Effector memory CD8-positive, alpha-beta T cell (primary cell): ENCODE measurements at places on chromosomes 4 and X.

- H3K4me1 ChIP-seq, result peaks cover 12% of the 10 kb centered on the region
- H3K27ac ChIP-seq, result peak overlapping the region; percentile 26
- no peaks in the 10 kb centered on the region for H3K27me3 ChIP-seq
- DNase-seq, result no peak
- no peak overlapping the region for H3K4me3 ChIP-seq
Observed at GRCh38 chrX:136656361-136656964, 8.5 kb downstream of the CD40LG start.

- no peaks in the 10 kb centered on the region for H3K36me3 ChIP-seq
- DNase-seq, result no peak
- H3K4me1 ChIP-seq, result no peaks in the 10 kb centered on the region
- no peaks in the 10 kb centered on the region for H3K27me3 ChIP-seq
- no peak overlapping the region for H3K27ac ChIP-seq
Observed at GRCh38 chrX:46326161-46326560, 219.1 kb downstream of the ZNF674 start.

DNA sequence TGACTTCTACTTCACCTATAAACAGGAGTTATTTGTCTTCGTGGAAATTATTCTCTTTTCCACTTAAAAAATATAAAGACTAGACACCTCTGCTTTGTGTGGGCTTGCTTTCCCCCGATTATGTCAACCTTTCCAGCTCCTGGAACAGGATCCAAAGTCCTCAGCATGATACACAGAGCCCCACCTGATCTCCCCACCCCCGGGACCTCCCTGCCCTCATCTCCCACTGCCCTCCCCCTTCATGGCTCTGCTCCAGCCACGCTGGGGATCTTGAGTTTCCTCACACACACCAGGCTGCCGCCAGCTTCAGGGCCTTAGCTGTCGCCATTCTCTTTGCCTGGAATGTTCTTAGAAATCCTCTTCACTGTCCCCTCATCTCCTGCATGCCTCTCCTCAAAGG lies 55.3 kb downstream of the MBNL3 start:
- H3K4me1 ChIP-seq, result peaks cover 7% of the 10 kb centered on the region
- H3K36me3 ChIP-seq, result no peaks in the 10 kb centered on the region
- no peak for DNase-seq
- H3K4me3 ChIP-seq, result no peak overlapping the region

DNA sequence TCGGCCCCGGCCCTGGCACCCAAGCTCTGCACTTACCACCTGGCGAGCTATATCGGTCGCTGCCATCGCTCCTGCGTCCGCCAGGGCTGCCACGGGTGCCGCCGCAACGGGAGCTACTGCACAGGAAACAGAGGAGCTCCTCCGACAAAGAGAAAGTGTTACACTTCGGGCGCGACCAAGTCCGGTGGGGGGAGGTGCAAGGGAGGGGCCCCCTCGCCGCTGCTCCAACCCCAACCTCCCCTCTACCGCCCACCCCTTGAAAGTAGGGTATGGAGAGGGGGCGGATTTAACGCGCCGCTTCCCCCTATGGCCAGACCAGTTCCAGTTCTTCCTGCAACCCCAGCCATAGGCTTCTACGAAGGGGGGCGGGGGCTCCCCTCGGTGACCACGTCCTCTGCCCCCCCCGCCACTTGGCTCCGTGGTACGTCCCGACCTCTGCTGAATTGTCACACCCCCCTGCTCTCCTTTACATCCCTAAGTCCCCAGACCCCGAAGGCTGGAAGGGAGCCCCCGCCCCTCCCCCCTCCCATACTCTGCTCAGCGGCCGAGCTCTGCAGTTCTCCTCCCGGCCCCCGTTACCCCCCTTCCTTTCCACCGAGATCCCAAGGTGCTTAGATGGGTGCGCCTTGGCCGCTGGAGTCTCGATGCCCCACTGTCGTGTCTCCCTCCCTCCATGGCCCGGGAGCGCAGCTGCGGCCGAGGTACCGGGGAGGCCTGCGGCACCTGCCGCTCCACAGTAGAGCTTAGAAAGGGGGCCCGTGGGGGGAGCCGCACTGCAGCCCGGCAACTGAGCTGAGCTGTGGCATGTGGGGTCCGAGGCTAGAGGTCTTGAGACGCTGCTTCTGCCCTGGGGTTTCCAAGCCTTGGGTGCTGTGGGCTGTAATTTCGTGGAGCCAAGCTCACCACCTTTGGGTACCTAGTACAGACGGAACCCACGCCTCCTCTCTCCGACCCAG lies at the start of gene SEPTIN6:
Gene SEPTIN6 (minus strand): TSS at position 129 of the 956 bp plus-strand sequence. CDS start 63 bp downstream, at position 66.
- H3K27me3 ChIP-seq, result no peaks in the 10 kb centered on the region
- peak; percentile 79 for DNase-seq
- peaks cover 7% of the 10 kb centered on the region for H3K4me1 ChIP-seq
- peak within 1 kb of the TSS; percentile 96 for H3K4me3 ChIP-seq
- peak within 1 kb of the TSS; percentile 94 for H3K27ac ChIP-seq

DNA sequence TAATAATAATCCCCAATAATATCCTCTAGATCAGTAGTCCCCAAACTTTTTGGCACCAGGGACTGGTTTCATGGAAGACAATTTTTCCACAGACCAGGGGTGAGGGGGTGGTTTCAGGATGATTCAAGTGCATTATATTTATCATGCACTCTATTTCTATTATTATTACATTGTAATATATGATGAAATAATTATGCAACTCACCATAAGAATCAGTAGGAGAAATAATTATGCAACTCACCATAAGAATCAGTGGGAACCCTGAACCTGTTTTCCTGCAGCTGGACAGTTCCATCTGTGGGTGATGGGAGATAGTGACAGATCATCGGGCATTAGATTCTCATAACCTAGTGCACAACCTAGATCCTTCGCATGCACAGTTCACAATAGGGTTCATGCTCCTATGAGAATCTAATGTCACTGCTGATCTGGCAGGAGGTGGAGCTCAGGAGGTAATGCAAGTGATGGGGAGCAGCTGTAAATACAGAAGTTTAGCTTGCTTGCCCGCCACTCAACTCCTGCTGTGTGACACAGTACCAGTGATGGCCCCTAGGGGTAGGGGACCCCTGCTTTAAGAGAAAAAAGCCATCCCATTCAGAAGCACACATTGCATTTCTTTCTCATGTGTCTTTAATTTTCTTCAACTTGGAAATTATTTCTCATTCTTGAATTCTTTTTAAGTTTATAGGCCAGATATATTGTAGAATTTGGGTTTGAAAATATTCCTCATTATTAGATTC lies 16.0 kb upstream of the SH3RF1 start:
- H3K27ac ChIP-seq, result no peak overlapping the region
- no peaks in the 10 kb centered on the region for H3K36me3 ChIP-seq
- H3K27me3 ChIP-seq, result peaks cover 11% of the 10 kb centered on the region
- H3K4me3 ChIP-seq, result no peak overlapping the region
- H3K4me1 ChIP-seq, result no peaks in the 10 kb centered on the region
- no peak for DNase-seq

DNA sequence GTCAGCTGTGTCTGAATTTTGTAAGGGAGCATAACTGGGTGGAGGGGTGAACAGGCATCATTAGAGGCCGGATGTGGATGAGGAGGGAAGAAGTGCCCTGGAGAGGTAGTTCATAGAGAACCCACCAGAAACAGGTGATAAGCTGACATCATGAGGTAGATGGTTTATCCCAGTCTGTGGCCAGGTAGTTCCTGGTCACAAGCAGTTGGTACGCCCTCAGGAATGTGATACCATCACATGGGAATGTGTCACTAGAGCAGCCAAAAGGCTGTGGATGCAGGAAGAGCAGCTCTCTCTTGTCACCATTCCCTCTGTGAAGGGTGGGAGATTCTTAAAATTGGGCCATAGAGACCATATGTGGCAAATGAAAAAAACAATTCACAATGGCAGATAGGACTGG lies 21.9 kb downstream of the MSN start:
- H3K36me3 ChIP-seq, result peaks cover 46% of the 10 kb centered on the region
- peak overlapping the region; percentile 66 for H3K4me3 ChIP-seq
- peak overlapping the region; percentile 89 for H3K27ac ChIP-seq
- H3K4me1 ChIP-seq, result peaks cover 61% of the 10 kb centered on the region

DNA sequence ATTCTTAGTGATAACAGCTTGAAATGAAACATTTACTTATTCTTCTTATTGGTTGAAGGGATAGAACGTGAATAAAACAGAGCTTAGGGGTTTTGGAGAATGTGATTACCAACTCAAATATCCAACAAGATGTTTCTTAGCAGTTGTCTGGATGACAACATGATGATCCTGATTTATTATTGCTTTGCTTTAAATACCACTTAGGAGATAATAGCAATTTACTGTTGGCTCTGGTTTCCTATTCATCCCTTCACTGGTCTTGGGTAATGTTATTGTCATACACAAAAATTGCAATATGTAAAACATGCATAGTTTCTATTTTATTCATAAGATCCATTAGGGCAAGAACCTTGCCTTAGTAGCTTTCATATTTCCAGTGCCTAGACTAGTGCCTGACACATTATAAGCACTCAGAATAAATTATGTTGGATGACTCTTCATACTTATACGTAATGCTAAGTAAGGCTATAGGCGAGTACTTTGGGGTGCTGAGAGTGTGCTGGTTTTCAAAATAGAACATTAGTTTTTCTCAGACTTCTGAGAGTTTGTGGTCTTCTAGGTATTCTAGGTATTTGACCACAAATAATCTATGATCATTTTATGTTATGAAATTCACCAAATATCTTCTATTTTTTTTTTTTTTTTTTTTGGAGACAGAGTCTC lies 58.6 kb upstream of the PGRMC2 start:
- H3K4me1 ChIP-seq, result no peaks in the 10 kb centered on the region
- H3K27me3 ChIP-seq, result no peaks in the 10 kb centered on the region
- H3K4me3 ChIP-seq, result no peak overlapping the region
- no peak overlapping the region for H3K27ac ChIP-seq
